Endothelial cell of umbilical vein (primary cell): ENCODE measurements at places on chromosomes 12 and 14. TPM values are rescaled to one million over a fixed set of nuclear protein-coding genes. Genes with fewer than 3 reads are reported as not detected.

KRT80 gene
- total RNA-seq, result 21.7 and 23.7 TPM in 2 replicates

NUP107 gene
- 64.0 and 78.7 TPM in 2 replicates for total RNA-seq

PRIMA1 gene
- total RNA-seq, result not detected in 2 replicates

SRRM4 gene
- not detected in 2 replicates for total RNA-seq

DNA sequence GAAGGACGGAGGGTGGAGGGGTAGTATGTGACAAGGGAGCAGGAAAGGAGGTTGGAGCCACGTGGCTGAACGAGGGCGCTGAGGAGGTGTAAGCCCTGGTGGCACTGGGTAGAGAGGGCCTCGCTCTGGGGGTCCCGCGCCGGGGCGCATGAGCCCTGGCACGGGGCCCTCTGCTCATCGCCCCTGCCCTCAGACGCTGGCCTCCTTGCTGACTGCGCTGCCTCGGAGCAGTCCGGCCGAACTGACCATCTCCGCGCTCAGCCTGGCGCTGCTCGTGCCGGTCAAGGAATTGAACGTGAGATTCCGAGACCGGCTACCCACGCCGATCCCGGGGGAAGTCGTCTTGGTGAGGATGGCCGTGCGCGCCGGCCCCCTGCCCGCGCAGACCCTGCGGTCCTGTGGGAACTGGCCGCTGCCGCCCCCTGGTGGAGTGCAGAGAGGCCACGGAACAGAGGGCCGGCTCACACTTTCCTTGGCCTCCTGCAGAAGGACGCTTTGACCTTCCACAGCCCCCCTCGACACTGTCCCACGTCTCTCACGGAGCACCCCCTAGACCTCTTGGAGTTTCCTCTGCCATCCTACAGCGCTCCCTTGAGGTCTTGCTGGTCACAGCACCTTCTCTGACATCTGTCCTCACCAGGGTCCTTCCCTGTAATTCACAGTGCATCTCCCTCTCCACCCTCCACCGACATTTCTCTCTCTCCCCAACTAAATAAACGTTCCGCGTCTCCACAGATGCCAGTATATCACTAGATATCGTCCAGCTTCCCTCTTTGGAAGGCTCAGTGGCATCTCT is 10.5 kb downstream of the ARHGEF25 start:
- DNase-seq, result peak; percentile 52

DNA sequence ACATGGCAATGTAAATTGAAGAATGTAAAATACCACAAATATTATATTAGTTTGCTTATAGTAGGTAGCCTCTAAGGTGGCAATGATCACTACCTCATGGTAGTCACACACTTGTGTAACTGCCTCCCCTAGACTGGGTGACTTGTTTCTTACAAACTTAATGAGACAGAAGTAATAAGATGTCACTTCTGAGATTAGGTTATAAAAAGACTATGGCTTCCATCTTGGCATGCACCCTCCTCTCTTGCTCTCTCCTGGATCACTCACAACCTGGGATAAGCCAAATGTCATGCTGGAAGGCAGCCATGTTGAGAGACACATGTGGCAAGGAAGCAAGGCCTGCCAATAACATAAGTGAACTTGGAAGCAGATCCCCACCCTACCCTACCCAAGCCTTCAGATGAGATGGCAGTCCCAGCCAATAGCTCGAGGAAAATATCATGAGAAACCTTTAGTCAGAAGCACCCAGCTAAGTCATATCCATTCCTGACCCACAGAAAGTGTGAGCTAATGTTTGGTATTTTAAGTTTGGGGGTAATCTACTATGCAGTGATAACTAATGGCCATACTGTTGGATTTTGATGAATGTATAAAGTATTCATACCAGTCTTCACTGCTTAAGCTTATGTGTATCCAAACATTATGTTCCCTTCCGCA is 43.3 kb downstream of the PPP1R12A start:
- DNase-seq, result no peak

- no peak for DNase-seq
Observed at GRCh38 chr12:29591140-29592020, 93.9 kb upstream of the OVCH1 start.

- no peak for DNase-seq
Observed at GRCh38 chr12:108709697-108710096, 21.6 kb downstream of the CORO1C start.

DNA sequence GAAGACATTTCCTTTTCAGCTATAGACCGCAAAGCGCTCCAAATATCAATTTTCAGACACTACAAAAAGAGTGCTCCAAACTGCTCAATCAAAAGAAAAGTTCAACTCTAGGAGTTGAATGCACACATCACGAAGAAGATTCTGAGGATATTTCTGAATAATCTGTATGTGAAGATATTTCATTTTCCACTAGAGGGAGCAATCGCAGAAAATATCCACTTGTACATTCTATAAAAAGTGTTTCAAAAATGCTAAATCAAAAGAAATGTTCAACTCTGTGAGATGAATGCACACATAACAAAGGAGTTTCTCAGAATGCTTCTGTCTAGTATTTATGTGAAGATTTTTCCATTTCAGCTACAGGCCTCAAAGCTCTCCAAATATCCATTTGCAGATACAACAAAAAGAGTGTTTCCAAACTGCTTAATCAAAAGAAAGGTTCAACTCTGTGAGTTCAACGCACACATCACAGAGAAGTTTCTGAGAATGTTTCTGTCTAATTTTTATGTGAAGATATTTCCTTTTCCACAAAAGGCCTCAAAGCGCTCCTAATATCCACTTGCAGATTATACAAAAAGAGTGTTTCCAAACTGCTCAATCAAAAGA is 643.8 kb upstream of the ALG10B start:
- no peak for DNase-seq

DNA sequence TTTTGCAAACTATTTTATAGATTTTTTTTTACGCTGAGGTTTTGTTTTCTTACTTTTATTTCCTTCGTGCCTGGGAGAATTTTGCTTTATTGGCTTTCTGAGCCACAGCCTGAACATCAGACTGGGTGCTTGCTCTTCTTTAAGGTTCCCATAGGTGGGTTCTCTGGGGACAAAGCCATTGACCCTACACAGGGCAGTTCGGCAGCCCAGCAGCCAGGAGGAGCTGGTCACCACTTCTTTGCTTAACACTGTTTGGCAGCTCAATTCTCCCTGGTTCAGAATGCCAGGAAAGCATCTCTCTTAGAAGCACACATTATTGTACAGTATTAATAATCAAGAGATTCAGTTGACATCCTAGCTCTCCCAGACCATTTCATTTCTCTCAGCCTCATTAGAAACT is 140.8 kb upstream of the NEDD1 start:
- no peak for DNase-seq

- peak; percentile 92 for DNase-seq
Observed at GRCh38 chr12:50084775-50085614, at the start of gene SMARCD1. SMARCD1 (plus strand) TSS chr12:50085342; CDS start chr12:50085370, 28 bp downstream.

DNA sequence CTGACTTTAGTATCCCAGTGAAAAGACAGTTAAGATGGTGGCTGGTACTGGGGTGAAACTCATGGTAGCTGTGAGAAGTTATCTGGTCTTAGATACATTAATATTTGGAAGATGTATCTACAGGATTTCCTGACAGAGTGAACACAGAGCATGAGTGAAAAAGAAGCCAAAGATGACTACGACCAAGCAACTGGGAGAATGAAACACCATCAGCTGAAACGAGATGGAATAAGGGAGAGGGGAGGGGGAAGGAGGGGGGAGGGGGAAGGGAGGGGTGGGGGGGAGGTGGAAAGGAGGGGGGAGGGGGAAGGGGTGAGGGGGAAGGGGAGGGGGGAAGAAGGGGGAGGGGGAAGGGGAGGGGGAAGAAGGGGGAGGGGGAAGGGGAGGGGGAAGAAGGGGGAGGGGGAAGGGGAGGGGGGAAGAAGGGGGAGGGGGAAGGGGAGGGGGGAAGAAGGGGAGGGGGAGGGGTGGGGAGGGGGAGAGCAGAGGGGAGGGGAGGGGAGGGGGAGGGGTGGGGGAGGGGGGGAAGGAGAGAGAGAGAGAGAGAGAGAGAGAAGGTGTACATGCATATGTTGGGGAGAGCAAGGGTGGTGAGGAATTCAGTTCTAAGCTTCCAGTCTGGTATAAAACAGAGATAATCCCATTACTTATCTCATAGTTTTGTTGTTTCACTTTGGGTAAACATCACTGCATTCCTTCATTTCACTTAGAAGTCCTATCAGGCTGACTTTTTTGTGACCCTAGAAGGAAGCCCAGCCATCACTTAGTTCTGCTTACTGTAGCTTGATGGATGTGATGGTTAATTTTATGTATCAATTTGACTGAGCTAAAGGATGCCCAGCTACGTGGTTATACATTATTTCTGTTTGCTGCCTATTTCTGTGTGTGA is 73.9 kb downstream of the SPPL3 start:
- no peak for DNase-seq

- no peak for DNase-seq
Observed at GRCh38 chr14:65042731-65043372, 56.2 kb downstream of the FNTB start.

GRCh38 chr12:51678086-51678724 is 87.2 kb downstream of the SCN8A start:
- peak; percentile 73 for DNase-seq

- no peak for DNase-seq
Observed at GRCh38 chr14:29630566-29631160, 297.0 kb downstream of the PRKD1 start.

DNA sequence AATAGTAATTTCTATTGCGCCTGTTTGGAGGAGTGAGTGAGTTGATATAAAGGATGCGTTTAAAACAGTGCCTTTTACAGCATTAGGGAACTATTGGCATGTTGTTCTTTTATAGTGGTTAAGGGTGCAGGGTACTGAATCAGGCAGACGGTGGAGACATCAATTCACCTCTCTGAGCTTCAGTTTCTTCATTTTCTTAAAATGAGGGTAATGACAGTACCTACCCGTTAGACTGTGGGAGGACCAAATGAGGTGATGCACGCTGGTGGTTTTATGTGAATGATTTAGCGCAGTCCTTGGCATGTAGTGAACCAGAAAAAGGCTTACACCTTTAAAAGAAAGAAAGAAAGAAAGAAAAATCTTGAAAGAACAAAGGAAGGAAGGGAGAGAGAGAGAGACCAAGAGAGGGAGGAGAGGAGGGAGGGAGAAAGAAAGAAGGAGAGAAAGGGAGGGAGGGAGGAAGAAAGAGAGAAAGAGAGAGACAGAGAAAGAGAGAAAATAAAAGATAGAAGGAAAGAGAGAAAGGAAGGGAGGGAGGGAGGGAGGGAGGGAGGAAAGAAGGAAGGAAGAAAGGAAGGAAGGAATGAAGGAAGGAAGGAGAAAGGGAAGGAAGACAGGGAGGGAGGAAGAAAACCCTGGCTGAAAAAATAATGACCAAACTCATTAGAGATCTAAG is 22.2 kb upstream of the CCND2 start:
- no peak for DNase-seq

DNA sequence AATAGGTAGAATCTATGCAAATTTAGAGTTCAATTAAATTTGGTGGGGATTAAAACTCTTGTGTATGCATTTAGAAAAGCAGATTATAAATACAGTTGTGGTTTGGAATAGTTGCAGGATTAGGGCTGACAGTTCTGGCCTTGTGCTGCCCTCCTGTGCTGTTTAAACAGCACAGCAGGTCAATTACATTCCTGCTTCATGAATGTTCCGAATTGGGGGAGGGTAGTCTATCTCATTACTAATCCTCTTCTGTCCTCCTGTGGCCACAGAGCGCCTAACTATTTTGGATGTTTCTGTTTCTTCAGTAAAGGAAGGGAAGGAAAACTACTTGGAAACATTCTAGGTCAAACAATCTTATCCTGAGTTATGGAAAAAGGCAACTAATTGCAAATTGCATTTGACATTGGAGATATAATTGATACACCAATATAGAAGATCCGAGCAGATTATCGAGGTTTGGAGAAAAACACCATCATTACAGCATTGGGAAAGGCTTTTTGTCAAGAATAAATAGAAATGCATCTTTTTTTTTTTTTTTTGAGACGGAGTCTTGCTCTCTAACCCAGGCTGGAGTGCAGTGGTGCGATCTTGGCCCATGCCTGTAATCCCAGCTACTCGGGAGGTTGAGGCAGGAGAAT is 8.7 kb upstream of the GPR19 start:
- peak; percentile 86 for DNase-seq

GRCh38 chr14:30271811-30272323 is 287.1 kb upstream of the G2E3 start:
- DNase-seq, result no peak

GRCh38 chr12:108773798-108774788 is 42.8 kb upstream of the CORO1C start:
- peak; percentile 73 for DNase-seq
